ENCODE measurements at places on chromosomes 12 and 14.

- DNase-seq: no peak
Observed at GRCh38 chr14:69149461-69150244, 3.3 kb downstream of the DCAF5 start.

DNA sequence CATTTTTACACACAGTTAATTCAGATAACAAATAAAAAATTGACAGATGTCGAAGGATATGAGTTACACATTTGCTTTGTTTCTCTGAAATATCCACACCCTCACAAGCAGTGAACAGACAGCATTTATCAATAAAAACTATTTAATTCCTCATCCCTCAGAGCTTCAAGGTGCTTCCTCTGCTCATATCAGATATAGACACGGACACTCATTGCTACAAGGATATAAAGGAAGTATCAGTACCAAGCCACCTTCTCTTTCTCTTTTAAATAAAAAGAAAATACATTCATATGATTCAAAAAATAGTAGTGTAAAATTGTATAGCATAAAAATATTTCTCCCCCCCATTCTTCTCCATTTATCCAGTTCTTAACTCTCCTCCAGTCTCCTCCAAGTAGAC lies 21.9 kb upstream of the MAGOHB start:
- no peak for DNase-seq

DNA sequence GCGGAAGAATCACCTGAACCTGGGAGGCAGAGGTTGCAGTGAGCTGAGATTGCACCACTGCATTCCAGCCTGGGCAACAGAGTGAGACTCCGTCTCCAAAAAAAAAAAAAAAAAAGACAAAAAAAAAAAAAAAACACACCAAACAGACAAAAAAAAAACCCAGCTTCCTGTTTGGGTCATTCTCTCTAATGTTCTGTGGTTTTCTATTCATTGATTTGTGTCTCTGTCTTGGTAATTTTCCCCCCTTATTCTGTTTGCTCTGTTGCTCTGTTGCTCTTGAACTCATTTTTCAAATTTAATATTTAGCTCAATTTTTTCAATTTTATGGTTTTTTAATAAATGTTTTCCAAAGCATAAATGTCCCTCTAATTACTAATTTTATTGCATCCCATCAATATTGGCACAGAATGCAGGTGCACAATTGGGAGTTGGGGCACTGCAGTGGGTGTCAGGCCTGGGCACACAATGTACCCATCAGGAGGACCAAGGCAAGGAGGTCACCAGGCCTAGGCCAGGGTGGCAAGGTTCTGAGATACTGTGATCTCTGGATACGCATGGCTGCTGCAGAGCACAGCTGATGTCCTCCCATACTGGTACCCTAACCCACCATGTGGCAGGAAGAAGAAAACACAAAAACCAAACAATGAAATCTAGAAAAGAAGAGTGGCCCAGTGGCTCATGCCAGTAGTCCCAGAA lies 8.0 kb upstream of the GNPTAB start:
- no peak for DNase-seq

DNA sequence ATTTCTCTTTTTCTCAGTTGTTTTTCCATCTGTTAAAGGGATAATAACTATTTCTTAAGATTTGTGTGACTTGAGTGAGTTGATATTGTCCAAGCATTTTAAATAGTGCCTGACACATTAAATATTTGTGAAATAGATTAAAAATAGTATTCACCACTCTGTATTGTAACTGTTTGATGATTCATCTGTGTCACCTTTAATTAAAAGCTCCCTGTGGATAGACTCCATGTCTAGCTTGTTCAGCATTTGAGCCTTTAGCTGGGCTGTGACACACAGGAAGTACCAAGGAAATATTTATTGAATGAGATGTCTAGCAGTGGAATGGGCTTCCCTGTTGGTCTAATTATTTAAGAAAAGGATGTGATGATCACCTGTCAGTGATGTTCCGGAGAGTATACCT lies 1.8 kb upstream of the GLIPR1L2 start:
- DNase-seq: no peak

- no peak for DNase-seq
Observed at GRCh38 chr12:20044846-20045245, 323.5 kb upstream of the PDE3A start.

GRCh38 chr14:30620178-30620577 lies 1.9 kb upstream of the SCFD1 start:
- DNase-seq: no peak

DNA sequence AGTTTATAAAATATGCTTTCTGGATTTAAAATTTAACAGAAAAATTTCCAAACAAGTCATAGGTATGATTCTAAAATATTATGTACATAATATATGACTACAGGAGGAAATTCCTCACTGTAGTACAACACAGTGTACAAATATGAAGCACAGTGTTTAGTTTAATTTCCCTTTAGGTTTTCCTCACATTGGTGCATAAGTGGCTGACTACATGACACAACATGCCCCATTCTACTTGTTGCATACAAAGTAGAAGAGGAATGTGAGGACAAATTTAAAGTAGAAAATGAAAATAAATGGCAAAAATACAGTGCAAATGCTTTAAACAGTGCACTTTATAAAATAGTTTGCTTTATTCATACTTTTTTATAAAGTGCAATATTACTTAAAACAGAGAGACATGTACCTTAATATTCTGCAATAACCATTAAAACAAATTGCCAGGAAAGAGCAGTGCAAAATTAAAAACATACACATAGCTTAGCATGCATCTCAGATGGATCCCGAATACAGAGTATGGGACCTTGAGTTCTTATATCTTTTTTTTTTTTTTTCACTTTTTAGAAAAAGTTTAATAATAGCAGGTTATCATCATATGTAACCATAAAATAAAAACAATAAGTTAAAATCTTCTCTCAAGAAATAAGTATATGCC lies 54.8 kb upstream of the TTC7B start:
- no peak for DNase-seq

- DNase-seq: no peak
Observed at GRCh38 chr14:34104489-34105397, 153.9 kb upstream of the EGLN3 start.

DNA sequence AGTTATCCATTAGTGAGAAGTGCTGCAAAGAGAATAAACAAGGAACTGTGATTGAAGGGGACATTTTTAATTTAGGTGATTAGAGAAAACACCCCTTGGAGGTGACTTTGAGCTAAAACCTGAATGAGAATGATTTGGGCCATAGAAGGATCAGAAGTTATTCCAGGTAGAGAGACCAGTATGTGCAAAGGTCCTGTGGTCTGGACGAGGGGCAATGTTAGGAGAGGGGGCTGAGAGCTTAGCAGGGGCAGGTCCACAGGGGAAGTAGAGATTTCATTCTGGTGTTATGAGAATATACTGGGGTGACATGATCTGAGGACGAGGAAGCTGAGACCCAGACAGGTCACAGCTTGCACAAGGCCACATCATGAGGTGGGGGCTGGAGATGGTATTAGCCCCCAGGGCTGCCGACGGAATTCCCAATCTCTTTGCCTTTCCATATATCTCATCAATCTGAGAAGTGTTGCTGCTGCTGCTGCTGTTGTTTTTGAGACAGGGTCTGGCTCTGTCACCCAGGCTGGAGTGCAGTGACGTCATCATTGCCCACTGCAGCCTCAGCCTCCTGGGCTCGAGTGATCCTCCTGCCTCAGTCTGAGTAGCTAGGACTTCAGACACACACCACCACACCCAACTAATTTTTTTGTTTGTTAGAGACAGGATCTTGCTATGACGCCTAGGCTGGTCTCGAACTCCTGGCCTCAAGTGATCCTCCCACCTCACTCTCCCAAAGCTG lies 55.6 kb downstream of the KCTD10 start:
- no peak for DNase-seq

DNA sequence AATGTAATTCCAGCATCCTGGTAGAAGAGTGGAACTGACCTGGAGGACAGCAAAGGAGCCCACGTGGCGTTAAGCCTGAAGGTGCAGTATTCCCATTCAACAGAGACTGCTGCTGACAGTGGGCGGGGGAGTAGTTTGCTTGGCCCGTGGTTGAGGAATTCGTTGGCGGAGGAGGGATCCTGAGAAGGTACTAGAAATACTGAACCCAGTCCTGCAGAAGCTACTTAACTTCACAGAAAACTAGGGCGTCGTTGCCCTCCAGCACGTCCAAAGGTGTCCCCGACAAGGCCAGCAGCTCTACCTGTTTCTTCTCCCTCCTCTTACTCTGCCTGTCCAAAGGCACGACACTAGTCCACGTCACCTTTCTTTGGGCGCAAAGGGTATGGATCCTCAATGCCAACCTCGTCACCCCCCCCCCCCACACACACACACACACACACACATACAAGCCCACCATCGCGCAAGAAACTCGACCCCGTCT lies 303 bp downstream of the PUS7L start:
- no peak for DNase-seq

- no peak for DNase-seq
Observed at GRCh38 chr12:79217306-79217705, 352.7 kb downstream of the SYT1 start.

GRCh38 chr14:24888532-24888931 lies 161.4 kb downstream of the STXBP6 start:
- no peak for DNase-seq

DNA sequence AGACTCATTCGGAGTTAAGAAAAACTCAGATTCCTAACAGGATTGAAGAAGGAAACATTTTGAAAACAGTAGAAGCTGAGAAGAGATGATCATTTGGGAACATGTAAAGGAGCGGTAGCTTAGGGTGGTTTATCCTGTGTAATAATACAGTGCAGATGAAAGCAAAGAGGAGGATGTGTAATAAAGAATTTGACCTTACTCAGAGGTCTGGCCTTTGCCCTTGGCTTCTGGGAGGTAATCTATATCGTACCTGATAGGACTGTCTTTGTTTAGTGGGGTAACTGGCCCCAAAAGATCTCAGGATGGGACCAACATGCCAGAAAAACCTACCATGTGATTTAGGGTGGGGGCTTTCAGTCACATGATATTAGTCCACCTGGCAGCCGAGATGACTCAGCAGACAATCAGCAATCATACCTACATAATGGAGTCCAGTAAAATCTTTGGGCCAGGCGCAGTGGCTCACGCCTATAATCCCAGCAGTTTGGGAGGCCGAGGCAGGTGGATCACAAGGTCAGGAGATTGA lies 23.3 kb upstream of the KLHL42 start:
- DNase-seq: no peak

DNA sequence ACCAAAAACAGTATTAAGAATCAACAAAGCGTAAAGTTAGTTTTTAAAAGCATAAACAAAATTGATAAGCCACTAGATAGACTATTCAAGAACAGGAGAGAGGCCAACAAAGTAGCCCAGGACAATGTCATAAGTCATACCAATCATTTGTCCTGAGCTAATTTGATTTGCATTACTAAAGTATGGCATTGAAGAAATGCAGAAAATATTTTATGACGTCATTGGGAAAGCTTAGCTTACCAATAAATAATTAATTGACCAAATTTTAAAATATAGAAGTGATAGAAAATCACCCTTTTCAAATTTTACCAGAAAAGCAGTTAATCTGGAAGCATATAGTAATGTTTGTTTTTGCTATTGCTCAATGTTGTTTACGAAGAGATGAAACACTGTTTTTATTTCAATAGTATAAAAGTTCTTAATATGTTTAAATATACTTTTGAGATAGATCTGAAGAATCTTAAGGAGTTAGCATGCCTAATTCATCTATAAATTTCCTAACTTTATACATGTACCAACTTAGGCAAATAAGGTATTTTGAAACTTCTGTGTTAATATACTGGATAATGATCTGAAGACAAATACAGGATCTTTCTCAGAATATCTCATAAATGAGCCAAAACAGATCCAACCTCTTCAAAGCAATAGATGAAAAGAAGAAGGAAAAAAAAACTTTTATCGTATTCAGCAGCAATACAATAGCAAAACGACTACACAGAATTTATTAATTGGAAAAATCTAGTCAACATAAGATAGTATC lies 1118.5 kb downstream of the SLC16A7 start:
- DNase-seq: no peak

DNA sequence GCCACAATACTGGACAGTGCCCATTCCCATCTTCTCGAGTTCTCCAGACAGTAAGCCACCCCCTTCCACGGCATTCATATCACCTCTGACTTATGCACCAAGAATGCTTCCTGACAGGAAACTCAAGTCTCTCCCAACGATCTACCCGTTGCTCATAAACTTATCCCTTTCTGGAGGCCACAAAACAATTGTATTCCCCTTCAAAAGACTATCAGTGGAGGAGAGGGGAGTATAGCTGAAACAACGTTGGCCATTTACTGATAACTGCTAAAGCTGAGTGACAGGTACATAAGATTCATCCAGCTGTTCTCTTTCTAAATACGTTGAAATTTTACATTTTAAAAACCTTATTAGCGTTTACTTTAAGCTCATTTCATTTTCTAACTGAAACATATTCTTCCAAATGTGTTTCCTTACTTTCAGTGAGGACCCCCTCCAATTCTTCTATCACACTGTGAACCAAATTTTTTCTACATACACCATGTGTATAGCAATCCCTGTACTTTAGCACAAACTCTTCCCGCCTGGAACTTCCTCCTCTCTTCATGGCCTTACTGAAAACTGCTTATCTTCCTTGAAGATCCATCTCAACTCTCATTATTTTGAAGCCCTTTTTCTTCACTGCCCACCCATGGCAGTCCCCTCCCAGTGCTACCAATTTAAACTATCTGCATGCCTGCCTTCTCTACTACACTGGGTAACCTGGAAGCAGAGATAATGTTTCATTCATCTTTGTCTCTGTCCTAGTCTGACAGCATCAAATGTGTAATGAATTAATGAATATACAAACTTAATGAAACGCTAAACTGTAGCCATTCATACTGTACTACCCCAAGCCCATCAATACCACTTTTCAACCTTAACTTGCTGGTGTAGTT lies 28.8 kb downstream of the ATXN2 start:
- no peak for DNase-seq

GRCh38 chr14:36506732-36507614 lies 13.1 kb downstream of the NKX2-1 start:
- no peak for DNase-seq

DNA sequence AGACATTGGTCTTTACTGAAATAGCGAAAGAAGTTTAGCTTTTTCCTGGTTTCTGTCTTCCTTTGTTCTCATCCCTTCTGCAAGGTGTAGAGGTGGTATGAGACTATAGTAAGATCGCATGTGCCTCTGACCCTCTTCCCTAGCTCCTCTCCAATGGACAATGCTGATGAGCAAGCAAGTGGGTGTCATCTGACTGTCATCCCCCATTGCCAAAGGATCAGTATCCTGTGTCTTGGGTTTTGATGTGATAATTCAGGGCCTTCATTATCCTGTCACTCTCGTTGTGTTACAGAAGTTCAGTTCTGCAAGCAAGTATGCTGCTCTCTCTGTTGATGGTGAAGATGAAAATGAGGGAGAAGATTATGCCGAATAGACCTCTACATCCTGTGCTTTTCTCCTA lies 10.0 kb upstream of the TNS2 start:
- no peak for DNase-seq

DNA sequence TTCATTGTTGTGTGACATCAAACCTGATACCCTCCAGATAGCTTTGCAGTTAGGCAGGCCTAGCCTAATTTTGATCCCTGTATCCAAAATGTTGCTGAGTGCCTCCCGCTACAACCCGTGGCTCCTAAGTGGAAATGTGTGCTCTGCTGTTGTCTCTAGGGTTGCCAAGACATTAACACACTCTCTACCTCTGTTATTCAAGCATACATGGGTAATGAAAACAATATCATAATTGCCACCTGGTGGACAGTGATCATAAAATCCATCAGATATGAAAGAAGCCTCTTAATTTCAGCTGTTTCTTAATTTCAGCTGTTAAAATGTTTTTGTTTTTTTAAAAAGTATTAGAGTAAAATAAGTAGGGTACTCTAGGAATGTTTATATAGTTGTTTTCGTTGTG lies 93.5 kb downstream of the PLEKHA5 start:
- no peak for DNase-seq
